ENCODE measurements at places on chromosomes 1 and 21.
A peak's percentile ranks its signal among the peaks of the same experiment; 100 is the strongest.

DNA sequence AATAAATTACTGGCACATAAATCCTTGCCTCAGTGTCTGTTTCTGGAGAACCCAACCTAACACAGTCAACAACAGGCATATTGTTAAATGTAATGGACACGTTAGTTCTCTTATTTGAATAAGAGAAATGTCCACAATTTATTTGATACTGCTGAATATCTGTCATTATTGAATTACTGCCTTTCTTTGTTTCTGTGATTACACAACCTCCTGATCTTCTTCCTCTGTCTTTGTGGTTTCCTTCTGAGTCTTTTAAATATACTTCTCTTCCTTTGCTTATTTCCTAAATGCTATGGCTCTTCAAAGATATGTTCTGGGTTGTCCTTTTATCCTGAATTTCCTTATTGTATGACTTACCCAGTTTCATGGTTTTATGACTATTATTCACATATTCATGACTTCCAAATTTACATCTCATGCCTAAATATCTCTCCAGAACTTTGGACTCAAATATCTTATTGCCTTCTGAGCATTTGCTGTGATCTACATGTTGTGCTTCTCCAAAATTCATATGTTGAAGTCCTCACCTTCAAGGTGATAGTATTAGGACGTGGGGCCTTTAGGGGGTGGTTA, 39.9 kb downstream of the MSH4 start:
- DNase-seq = no peak

DNA sequence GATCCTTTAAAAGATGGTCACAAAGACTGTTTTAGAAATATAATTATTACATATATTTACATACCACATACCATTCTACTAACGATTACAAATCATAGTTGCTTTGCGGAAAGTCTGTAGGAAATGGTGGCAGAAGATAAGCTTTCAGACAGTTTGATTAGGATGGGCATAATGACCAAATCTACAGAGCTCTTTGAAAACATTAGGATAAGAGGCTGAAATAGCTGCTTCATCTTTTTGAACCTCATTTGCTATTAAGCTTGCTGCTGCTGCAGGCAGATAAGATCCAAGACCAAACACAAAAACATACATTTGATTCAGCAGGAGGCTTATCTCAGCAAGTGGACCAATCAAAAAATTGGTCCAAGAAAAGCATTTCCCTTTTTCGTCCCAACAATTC, 47.1 kb downstream of the DDAH1 start:
- DNase-seq = no peak

GRCh38 chr1:221394011-221394544, 347.8 kb downstream of the DUSP10 start:
- DNase-seq = peak; percentile 95

- DNase-seq = no peak
Observed at GRCh38 chr1:164033782-164034181, 525.2 kb upstream of the PBX1 start.

DNA sequence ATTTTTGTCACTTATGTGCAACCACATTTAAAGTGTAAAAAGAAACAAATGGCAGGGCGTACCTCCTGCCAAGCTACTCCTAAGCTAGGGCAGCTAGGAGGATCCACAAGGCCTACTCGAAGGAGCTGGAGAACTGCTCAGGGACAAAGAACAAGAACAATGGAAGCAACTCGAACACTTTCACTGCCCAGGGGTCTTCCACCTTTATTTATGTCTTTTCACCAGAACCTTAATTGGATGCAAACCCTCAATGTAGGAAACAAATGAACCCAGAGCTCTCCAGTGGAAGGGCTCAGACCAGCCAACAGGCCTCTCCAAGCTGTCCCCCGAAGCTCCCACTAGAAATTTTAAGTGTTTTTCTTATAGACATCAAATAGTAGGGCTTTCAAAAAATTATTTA, 39.9 kb downstream of the C1orf198 start:
- no peak for DNase-seq

DNA sequence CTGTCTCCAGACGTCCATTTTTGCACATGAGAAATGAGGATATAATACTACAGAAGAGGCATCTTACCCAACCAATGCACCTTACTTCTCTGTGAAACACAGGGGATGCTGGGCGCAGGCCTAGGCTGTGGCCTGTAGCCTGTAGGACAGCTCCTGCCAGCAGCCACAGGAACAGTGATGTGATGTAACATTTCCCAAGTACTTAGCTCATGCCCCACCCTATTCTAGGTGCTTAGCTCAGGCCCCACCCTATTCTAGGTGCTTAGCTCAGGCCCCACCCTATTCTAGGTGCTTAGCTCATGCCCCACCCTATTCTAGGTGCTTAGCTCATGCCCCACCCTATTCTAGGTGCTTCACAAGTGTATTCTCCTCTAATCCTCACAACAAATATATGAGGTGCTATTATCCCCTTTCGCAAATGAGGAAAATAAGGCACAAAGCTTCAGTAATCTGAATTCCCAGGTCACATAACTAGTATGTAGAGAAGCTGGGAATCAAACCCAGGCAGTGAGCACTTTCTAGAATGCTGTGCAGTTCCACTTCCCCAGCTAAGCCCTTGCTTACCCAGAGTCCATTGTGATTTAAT, 4.6 kb upstream of the NAXE start:
- DNase-seq = no peak

DNA sequence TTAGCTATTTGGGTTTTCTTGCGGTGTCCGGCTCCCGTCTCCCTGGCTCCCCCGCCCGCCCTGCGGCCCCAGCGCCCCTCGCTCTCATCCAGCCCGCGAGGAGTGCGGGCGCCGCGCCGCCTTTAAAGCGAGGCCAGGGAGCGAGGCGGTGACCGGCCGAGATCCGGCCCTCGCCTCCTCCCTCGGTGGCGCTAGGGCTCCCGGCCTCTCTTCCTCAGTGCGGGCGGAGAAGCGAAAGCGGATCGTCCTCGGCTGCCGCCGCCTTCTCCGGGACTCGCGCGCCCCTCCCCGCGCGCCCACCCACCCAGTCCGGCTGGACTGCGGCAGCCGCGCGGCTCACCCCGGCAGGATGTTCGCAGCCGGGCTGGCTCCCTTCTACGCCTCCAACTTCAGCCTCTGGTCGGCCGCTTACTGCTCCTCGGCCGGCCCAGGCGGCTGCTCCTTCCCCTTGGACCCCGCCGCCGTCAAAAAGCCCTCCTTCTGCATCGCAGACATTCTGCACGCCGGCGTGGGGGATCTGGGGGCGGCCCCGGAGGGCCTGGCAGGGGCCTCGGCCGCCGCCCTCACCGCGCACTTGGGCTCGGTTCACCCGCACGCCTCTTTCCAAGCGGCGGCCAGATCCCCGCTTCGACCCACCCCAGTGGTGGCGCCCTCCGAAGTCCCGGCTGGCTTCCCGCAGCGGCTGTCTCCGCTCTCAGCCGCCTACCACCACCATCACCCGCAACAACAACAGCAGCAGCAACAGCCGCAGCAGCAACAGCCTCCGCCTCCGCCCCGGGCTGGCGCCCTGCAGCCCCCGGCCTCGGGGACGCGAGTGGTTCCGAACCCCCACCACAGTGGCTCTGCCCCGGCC, 492 bp downstream of the HLX start:
- DNase-seq = peak; percentile 36

GRCh38 chr1:25647106-25647505, 30.5 kb downstream of the MAN1C1 start:
- DNase-seq = no peak

GRCh38 chr1:28822799-28823198, 10.8 kb downstream of the OPRD1 start:
- peak; percentile 73 for DNase-seq

DNA sequence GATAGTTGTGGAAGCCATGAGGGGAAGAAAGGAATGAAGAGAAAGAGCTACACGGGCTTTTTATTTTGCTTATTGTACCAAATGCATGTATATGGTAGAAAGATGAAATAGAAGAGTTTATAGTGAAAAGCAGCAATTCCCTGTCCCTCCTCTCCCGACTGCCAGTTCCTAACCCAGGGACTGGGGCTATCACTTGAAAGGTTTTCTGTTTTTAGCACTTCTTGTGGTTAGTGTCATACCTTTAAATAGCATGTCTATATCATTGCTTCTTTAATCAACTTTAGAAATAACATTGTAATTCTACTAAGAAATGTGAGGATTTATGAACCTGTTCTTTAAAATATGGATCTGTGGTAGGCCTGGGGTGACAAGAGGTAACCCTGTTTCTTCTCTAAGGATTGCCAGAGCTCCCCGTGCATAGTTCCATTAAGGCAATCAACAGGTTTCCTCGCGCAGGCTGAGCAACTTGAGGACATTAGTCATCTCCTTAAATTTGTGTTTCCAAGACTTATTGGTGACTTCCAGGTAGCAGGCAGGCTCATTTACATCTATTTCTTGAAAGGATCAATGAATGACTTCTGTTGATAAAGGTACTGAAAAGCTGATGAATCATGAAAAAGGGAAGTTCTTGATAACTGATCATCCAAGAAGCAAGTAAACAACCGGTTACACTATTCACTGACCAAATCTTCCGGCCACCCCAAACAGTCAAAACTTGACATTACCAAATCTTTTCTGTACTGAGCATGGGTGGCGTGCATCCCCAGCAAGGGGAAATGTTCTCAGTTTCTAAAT, 37.8 kb upstream of the S1PR1 start:
- DNase-seq = no peak

DNA sequence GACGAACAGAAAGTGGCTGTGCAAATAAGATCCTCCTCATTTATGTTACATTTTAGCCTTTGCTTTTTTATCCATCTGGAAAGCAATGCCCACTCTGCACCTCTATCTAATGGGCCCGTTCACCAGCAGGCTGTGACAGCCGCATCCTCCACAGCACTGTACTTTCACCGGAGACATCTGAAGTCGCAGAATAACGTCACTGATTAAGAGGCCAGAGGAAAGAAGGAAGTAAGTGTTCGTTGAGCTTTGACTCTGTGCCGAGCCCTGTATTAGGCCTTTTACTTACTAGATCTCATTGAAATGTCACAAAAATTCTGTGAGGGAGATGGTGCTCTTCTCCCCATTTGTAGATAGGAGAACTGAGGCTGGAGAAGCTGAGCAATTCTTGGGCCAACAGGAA, 62.3 kb downstream of the KAZN start:
- no peak for DNase-seq

- DNase-seq = no peak
Observed at GRCh38 chr21:34907461-34908418, 141.4 kb downstream of the RUNX1 start.

- DNase-seq = peak; percentile 37
Observed at GRCh38 chr1:91805311-91805801, 80.6 kb downstream of the TGFBR3 start.

GRCh38 chr1:16924919-16925477, 3.3 kb downstream of the CROCC start:
- DNase-seq = no peak

DNA sequence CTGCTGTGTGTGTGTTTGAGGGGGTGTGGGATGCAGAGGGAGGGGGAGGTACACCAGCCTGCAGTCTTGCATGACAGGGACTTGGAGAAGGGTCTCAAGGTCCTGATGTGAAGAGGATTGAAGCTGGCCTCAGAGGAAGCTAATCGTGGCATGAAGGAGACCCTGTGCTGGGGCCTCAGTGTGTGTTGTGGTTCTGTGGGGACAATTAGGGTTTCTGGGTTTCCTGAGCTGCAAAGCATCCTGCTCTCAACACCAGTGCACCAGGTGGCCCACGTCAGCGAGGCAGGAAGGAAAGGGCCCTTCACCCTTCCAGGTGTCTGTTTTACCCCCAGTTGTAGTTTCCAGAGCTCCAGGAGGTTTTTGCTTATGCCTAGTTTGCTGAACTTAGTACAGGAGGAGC, 52.8 kb downstream of the TENT5C start:
- DNase-seq = no peak

DNA sequence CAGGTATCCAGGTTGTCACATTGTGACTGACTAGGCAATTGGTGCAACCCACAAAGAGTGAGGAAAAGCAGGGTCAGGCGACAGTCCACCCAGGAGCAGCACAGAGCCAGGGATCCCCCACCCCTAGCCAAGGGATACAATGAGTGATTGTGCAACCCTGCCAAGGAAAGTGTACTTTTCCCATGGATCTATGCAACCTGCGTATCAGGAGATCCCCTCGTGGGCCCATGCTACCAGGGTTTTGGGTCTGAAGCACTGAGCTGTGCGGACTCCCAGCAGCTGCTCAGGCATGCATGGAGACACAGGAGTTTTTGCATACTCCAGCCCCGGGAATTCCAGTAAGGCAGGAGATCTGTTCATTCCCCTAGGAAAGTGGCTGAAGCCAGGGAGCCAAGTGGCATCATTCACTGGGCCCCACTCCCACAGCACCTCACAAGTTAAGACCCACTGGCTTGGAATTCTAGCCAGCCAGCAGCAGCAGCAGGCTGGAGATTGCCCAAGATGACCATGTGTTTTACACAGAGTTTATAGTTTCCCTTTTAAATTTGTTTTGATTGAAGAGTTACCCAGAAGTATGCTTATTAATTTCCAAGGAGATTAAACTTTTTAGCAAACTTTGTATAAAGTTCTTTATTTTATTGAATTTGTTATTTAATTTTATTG, 136.0 kb downstream of the LTN1 start:
- DNase-seq = no peak

DNA sequence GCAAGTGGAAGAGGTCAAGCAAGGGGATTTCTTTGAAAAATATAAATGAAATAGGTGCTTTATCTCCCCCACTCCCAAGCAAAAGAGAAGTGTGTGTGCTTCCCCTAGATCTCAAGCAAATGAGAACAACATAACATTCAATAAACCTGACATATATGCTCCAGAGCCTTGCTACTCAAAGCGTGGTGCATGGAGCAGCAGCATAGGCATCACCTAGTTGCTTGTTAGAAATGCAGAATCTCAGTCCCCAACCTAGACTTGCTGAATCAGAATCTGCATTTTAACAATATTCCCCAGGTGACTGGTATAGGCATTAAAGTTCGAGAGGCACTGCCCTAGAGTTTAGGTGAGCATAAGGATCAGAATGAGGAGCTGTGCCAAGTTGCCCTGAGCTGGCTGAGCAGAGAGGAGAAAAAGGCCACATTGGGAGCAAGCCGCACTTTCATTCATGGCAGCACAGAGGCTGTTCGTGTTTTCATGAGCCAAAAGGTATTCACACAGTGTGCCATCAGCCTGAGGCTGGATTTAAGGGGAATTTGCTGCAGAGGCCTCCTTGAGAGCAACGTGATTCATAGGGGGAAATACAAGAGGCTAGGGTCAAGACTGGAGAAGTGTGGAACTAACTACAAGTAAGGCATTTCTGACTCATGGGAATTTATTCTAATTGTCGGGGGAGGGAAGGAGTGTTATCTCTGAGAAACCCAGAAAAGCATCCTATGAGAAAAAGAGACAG, 14.3 kb upstream of the LPAR3 start:
- peak; percentile 77 for DNase-seq

GRCh38 chr1:212618466-212619210, 10.1 kb downstream of the ATF3 start:
- DNase-seq = peak; percentile 61

- no peak for DNase-seq
Observed at GRCh38 chr1:15381805-15382204, 27.9 kb upstream of the EFHD2 start.

GRCh38 chr1:208818770-208819445, 574.7 kb upstream of the PLXNA2 start:
- DNase-seq = no peak

- DNase-seq = peak; percentile 67
Observed at GRCh38 chr1:65505547-65506300, 85.3 kb downstream of the LEPR start.

GRCh38 chr1:8408151-8408839, 90.4 kb downstream of the SLC45A1 start:
- DNase-seq = peak; percentile 94

Measured in fibroblast of skin of right quadriceps (primary cell).